Activated CD4-positive, alpha-beta T cell treated with anti-CD3 and anti-CD28 coated beads for 48 hours (primary cell): ENCODE measurements at places on chromosomes 1 and 21.

- DNase-seq, result no peak
Measured at GRCh38 chr1:243848165-243848857, 1.7 kb downstream of the AKT3 start.

- no peak for DNase-seq
Measured at GRCh38 chr1:47323599-47324031, 9.7 kb upstream of the STIL start.

DNA sequence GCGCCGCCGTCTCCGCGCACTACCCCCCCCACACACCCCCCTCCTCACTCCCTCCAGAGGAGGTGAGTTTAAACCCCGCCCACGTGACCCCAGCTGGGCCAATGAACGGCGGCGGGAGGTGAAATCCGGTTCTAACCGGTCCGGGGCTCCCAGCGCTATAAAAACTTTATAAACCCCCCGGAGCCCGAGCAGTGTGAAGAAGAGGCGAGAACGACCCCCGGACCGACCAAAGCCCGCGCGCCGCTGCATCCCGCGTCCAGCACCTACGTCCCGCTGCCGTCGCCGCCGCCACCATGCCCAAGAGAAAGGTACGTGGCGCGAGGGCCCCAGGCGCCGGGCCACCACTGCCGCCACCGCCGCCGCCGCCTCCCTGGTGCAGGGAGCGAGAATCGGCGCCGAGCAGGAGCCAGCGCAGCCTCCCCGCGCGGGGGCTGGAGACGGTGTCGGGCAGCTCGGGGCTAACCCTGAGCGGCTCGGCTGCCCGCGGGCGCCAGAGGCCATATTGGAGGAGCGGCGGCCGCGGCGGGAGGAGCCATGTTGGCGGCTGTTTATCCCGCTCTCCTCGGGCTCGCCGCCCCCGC, at the start of gene HMGN2:
HMGN2 (plus strand) TSS at position 121 of the 581 bp plus-strand sequence; CDS start at position 294, 173 bp downstream.
- peak; percentile 96 for DNase-seq

DNA sequence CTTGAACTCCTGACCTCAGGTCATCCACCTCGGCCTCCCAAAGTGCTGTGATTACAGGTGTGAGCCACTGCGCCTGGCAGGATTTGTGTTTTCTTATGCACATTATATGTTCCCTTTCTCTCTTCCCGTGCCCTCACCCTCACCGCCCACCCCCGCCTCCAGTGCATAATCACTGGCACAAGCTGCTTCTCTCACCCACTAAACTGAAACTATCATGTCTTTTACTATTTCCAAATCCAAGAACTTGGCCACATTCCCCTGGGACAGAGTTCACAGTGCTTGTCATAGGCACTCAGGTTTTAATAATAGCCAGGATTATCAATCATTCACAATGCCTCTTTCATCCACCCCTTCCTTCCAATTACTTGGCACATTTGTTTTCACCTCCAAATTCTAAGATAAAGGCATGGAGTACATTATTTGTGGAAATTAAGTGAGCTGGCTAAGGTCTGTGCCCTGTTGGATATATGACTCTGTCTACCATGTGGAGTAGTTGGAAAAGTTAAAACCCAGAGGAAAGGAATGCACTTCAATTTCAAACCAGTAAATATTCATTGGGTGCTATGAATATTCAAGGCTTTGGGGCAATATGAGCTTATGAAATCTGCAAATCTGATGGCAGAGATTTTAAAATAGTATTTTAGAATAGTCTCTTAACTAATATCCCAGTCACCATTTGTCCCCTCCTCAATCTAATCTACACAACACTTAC, 17.6 kb upstream of the MAPKAPK2 start:
- DNase-seq, result no peak

- DNase-seq, result no peak
Measured at GRCh38 chr1:147837129-147837963, 65.2 kb upstream of the GJA8 start.
